ENCODE measurements at places on chromosomes 4 and X.

- DNase-seq, result no peak
Measured at GRCh38 chr4:148239494-148239985, 202.7 kb downstream of the NR3C2 start.

DNA sequence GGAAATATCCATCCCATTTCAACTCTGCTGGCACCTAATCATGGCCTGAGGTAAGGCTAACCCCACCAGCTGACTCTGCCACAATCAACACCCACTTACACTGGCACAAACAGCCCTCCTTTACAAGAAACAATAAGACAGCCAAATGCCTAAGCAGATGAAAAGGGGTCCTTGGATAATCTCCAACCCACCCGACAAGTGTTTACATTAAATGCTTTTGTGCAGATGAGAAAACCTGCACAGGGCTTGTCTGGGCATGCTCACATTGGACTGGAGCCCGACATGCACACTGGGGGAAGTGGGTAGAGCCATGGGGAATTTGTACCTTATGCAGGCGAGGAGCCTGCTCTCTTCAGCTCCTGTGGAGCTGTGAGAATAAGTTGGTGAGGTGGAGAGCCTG lies 138.9 kb upstream of the ITM2A start:
- no peak for DNase-seq

GRCh38 chr4:169800541-169800940 lies 42.8 kb upstream of the HPF1 start:
- no peak for DNase-seq

GRCh38 chrX:110408949-110409588 lies 50.4 kb downstream of the RTL9 start:
- DNase-seq, result no peak

- no peak for DNase-seq
Measured at GRCh38 chrX:37712458-37712857, 26.9 kb downstream of the XK start.

DNA sequence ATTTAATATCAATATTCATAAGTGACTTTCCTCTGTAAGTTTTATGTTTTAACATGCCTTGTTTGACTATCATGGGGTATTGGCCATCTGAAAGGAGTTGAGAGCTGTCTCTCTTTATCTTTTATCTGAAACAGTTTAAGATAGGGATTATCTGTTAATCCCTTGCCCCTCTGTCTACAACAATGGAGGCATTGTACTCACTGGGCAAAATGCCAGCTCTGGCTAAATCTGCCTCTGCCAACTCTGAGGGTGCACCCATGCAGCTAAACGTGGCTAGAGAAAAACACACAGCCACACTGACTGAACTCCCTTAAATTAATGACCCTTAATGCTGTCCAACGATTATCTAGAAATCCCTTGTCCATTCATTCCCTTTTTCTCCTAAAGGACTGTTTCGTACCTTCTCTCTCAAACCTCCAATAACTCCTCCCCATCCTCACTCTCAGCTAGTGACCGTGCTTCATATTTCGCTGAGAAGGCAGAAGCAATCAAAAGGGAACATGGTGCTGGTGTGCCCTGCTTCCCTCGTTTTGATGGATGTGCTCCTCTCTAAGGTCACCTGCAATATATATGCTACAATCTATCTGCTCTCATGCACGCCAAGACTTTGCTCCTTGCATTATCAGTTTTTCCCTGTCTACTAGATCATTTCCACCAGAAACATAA lies 10.3 kb downstream of the PHKA2 start:
- DNase-seq, result no peak
